ENCODE measurements at places on chromosomes 6 and 20.
A peak's percentile ranks its signal among the peaks of the same experiment; 100 is the strongest.

DNA sequence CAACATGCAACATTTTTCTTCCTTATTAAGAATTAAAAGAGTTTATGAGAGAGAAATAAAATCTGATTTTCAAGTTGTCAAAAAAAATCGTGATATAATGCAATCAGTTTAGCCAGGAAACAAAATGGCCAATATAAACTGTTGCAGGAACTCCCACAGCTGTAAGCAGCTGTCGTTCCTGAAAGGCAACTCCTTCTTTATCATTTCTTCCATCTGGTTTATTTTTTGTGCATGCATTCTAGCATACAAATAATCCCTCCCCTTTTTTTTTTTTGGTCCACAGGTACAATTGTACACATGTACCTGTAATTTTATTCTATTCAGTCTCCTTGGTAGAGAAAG lies 19.7 kb downstream of the TRAF3IP2 start:
- DNase-seq, result no peak

DNA sequence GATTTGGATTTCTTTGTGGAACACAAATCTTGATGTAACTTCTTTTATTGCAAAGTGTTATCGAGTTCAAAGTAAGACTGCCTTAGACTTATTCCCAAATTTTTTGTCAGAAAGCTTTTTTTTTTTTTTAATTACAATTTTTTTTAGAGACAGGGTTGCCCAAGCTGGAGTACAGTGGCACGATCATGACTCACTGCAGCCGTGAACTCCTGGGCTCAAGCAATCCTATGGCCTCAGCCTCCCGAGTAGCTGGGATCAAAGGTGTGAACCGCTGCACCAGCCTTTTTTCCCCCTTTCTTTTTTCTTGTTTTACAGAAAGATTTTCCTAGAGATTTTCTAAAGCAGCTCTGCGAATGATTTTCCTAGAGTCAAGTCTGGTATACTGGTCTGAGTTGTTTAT lies 2.8 kb downstream of the RIOK1 start:
- DNase-seq, result no peak

DNA sequence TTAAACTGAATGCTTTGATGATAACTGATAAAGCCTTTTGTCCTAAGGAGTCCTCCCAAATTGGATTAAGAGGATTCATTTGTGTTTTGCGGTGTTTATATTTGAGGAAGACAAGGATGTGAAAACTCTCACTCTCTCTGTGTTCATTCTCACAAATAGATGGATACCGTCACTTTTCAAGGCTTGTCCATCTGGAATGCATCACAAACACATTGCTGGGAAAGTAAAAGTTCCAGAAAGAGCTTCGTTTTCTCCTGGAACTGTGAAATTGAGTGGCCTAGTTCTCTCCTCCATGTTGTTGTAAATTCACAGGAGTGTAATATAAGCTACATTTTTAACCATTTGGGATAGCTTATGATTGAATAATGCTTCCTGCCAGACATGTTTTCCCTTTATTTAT lies 581.6 kb upstream of the FLRT3 start:
- DNase-seq, result no peak

DNA sequence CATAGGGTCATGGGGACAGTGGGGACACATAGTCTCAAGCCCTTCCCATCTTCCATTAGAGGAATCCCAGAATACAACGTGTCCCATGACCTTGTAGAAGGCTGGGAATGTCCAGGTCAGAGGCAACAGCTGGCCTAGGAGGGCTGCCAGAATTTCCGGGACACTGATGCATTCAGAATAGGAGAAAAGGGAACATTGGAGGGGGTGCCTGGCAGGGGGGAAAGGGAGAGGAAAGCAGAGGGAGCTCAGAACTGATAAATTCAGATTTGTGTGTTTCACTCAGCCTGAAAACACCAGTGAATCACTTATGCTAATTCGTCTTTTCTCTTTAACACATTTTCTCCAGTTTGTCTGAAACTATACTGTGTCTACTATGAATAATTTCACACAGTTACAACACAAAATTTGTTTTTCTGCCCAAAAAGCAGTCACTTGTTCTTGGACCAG lies 35.5 kb upstream of the BMP2 start:
- no peak for DNase-seq

DNA sequence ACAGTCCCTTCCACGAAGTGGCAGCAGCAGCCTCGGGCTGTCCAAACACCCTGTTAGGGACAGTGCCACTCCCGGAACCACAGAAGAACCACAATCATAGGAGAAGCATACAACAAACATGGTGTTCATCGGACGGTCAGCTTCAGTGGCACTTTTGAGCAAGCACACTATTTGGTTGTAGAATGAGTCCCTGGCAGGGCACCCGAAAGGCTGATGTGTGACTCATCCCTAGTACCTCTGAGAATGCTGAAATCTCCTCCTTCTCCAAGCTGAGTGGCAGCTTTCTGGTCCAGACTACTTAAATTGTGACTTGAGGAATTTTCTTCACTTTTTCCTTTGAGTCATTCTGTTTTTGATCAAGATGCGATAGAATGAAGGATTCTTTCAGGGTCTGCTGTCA lies 282.5 kb downstream of the ESR1 start:
- no peak for DNase-seq

- no peak for DNase-seq
Measured at GRCh38 chr6:87756858-87757257, 54.8 kb upstream of the AKIRIN2 start.

DNA sequence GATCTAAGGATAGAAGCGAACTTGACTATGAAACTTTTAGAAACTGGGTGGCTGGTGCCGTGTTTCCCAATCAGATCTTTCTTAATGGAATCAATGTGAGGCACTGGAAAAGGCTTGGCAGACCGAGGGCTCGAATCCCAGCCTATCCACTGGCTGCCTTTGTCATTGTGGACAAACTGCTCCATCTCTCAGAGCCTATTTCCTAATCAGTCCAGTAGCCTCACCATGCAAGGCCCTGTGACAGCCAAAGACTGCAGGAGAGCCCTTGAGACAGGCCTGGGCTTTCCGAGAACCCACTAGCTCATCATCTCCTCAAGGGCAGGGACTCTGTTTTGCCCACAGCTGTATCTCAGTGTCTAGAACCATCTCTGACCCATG lies 43.4 kb downstream of the SPDEF start:
- DNase-seq, result no peak

DNA sequence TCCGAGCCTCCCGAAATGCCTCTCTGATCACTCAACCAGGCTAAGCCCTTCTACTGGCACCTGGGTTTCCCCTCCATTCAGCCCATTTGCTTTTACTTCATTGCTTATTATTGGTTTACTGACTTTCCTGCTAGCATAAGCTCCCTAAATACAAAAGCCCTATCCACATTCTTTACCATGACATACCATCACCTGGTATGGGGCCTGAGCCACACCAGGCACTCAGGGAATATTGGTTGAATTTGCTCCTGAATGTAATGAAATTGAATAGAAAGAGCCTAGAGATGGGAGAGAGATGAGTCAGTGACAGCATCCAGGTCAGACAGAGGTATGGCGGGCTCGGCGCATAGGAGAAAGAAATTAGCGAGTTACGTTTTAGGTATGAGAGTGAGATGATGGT lies 120.0 kb downstream of the CD164 start:
- no peak for DNase-seq

DNA sequence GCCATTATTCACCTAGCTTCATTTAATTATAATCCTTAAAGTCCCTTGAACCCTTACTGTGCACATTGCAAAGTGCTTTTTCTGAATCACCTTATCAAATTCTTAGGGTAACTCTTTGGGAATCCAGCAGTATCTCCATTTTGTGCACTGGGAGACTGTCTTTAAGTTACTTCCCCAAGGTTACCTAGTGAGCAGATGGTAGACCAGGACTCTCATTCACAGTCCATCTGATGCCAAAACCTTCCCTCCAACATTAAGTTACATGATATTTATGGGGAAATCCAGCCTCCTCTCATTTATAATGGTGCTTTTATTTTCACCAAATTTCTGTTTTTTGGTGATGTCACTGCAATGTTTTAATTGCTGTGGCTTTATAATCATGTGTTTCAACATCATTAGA lies 75.7 kb downstream of the NCOA7 start:
- no peak for DNase-seq

DNA sequence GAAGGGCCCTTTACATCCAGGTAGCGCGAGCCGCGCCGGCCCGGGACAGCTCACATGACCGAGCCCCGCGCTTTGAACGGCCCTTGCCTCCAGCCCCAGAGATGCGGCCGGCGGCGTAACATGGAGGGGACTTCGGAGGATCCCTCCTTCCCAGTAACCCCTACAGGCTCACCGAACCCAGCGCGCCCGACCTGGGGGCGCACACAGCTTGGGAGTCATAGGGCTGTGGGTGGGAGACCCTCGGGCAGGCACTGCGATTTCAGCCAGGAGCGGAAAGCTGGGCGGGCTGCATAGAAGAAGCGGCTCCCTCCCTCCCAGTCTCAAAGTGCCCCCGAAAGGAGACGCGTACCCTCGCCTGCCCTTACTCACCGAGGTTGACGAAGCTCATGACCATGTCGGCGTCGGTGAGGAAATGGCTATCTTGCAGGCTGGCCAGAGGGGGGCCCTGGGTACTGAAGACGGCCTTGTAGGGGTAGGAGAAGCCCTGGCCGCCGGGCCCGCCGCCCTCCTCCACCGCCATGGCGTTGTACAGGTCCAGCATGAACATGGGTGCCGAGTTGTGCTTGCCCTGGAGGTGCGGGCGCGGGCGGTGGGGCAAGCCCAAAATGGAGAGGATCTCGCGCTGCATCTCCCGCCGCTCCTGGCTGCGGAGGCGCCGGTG lies 975 bp downstream of the BMP7 start:
- no peak for DNase-seq

- DNase-seq, result no peak
Measured at GRCh38 chr6:166617359-166617758, 9.7 kb downstream of the RPS6KA2 start.

GRCh38 chr20:10236540-10237533 lies 18.2 kb downstream of the SNAP25 start:
- DNase-seq, result no peak

GRCh38 chr6:92011681-92012245 lies 1407.6 kb downstream of the EPHA7 start:
- DNase-seq, result no peak

DNA sequence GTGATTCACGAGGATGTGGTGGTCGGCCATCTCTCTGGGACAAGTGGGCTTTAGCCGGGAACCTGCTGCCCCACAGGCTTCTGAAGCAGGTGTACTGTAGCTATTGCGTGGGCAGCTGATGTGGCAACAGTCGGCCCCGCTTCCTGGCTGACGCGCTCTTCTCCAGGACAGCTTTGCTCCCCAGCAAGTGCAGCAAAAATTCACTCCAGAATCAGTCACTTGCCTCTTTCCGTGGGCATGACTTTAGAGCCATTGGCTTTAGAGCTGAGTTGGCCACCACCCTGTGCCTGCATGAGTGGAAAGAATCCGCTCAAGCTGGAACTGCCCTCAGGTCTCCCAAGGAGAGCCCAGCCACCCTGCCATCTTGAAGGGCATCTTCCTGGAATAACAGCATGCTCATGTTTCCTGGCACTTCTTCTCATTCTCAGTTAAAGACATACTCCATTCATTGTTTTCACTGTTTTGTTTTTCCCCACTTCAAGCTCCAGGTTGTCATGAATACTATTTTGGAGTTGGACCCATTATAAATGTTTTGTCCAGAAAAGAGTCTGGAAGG lies 178.3 kb downstream of the ZDHHC14 start:
- DNase-seq, result peak; percentile 81

DNA sequence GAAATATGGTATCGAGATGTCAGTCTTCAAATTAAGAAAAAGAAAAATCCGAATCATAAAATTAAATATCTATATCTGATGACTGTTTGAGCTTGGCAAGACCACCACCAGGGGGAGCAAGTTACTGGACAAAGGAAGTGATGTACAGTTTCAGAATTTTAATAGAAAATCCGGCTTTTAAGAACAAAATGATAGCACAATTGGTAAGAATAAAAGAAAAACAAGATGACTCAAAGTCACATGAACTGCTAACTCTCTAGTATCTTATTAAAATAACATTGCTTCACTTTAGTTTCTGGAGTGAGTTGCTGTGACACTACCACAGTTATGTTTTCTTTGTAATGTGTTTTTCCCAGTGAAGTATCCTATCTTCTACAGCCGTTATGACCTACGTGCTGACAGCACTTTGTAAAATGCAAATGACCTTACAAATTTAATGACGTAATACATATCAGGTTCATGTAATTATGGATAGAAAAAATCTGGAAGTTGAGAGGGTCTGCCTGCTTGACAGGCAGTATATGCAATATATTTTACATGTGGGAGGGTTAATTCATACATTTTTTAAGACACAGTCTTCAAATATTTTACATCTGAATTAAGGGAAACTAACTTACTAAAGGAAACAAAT lies 405.3 kb upstream of the HS3ST5 start:
- no peak for DNase-seq

GRCh38 chr6:147392917-147393625 lies 115.4 kb upstream of the SAMD5 start:
- DNase-seq, result no peak

GRCh38 chr6:2127484-2127911 lies 117.9 kb downstream of the GMDS start:
- DNase-seq, result no peak

DNA sequence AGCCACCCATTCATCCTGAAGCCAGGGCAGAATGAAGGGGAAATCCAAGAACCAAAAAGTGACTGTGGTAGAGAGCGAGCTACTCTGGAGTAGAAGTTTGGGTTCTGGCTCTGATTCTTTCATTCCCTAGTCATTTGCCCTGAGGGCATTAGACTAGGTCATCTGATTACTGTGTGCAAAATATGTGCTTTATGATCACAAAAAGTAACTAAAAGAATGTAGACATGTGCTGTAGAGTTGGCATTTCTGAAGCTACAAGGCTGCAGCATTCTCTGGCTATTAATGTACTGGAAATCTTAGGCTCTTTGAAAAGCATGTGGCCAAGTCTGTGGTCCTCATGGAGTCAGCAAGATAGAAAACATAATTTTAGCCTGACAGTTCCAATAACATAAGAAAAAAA lies 94.2 kb downstream of the TBC1D7 start:
- no peak for DNase-seq

GRCh38 chr6:84675651-84676050 lies 88.7 kb downstream of the TBX18 start:
- no peak for DNase-seq

DNA sequence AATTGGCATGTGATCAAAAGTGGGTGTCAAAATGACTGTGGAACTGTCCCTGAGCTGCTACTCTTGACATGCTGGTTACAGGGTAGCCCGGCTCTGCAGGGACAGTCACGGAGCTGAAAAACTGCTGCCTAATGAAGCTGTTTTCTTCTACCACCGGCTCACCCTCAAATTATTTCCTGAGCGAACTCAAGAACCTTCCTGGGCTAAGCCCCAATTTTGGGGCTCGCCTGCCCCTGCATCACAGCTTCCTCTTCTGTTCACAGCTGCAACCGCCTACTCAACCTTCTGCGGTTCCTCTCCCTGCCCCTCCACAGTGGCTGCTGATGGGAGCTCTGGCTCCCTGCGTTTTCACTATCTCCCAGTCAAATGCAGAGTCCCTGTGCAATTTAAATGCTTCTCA lies 110.8 kb upstream of the MLN start:
- no peak for DNase-seq

GRCh38 chr6:115838763-115839401 lies 221.8 kb downstream of the FRK start:
- no peak for DNase-seq
